ENCODE measurements at places on chromosomes 3 and 15. TPM values are rescaled to one million over a fixed set of nuclear protein-coding genes. Genes with fewer than 3 reads are reported as not detected.
A peak's percentile ranks its signal among the peaks of the same experiment; 100 is the strongest.

KIF15 gene
- 0.49 TPM for total RNA-seq

P4HTM gene
- 22.0 TPM for total RNA-seq

LRRC15 gene
- total RNA-seq: 0.06 TPM

FGD5 gene
- total RNA-seq: 36.2 TPM

DNA sequence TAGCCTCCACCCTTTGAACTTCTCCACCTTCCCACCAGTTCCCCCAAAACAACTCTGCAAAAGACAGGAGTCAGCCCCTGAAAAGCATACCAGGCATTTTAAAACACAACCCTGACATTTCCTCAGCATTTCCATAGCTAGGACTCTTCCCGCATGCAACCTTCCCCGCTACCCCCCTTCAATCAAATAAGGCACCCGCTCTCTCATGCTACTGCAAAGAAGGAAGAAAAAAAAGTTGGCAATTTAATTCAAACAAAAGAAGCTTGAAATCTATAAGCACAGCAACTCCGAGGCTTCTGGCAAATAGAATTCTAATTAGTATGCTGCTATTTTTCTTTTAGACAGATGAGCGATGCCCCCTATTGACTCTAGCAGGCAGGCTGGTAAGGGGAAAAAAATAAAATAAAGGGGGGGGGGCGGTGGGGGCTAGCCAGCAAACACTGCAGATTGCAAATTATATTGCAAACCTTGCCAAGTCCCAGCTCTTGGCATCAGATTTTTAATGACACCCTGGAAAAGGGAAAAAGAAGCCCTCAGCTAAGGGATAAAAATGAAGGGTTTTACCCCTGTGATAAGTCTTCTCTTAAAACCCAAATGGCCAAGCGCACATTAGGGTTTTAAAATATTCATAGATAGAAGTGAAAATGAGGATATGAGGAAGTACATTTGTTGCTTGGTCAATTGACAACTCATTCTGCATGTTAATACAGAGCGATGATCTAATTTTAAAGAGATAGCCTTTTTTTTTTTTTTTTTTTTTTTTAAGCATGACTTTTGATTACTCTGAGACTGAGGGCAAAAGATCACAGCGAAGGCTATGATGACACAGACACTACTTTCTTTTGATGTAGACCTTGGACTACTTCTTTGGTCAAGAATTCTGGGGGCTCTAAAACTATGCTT, 255.2 kb downstream of the NR2F2 start:
- DNase-seq: no peak

GRCh38 chr3:56904552-56905215, 102.9 kb upstream of the ARHGEF3 start:
- no peak for DNase-seq

DNA sequence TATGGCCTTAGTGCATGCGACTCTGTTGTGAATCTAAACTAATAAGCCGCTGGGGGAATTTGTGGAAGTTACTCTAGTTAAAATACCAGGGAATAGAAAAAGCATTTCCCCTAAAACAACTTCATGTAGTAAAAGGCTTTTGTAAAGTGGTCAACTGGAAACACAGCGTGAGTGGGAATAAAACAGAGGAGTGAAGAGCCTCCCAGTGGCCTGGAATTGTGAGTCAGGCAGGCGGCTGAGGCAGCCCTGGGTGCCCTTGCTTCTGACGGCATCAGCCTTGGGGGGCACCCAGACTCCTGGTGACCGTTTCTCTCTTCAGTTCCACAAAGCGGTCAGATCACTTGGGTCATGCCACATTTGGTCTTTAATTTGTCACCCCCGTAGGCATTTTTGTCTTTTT, 108.4 kb downstream of the GHSR start:
- DNase-seq: no peak

DNA sequence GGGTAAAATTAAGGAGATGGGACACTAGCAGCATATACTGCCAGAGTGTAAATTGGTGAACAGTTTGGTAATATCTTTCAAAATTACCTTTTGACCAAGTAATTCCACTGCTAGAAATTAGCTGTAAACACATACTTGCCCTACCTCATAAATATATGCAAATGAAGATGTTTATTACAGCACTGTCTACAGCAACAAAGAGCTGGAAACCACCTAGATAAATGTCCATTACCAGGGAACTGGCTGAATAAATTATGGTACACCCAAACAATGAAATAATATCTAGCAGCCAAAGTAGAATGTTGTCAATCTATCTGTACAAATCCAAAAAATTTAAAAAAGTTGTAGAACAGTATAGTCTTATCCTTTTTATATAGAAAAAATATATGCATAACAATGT, 105.9 kb upstream of the FAM3D start:
- no peak for DNase-seq

DNA sequence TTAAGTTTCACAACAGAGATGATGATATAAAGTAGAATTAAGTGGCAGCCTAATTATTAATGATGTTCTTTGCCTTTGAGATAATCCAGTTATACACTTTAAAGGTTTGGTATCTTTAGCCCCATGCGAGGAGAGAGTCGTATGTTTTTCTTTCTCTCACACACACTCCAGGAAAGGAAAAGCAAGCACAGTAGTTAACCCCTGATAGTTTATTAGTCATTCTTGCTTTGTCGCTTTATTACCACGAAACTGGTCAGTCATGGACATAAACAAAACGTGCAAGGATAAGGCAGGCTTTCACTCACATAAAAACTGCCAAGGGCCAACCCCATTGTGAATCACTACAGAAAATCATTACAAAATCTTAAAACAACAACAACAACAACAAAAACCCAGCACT, 866.9 kb downstream of the FHIT start:
- no peak for DNase-seq

DNA sequence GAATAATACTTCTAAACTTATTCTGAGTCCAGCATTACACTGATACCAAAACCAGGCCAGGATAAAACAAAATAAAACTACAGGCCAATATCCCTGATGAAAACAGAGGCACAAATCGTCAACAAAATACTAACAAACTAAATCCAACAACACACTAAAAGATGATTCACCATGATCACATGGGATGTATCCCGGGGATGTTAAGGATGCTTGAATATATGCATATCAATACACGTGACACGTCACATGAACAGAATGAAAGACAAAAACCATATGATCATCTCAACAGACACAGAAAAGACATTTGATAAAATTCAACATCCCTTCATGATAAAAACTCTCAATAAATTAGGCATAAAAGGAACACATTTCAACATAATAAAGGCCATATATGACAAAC, 91.5 kb downstream of the CSNK1G1 start:
- no peak for DNase-seq

GRCh38 chr3:168094877-168095610, 680 bp downstream of the GOLIM4 start:
- peak; percentile 90 for DNase-seq

DNA sequence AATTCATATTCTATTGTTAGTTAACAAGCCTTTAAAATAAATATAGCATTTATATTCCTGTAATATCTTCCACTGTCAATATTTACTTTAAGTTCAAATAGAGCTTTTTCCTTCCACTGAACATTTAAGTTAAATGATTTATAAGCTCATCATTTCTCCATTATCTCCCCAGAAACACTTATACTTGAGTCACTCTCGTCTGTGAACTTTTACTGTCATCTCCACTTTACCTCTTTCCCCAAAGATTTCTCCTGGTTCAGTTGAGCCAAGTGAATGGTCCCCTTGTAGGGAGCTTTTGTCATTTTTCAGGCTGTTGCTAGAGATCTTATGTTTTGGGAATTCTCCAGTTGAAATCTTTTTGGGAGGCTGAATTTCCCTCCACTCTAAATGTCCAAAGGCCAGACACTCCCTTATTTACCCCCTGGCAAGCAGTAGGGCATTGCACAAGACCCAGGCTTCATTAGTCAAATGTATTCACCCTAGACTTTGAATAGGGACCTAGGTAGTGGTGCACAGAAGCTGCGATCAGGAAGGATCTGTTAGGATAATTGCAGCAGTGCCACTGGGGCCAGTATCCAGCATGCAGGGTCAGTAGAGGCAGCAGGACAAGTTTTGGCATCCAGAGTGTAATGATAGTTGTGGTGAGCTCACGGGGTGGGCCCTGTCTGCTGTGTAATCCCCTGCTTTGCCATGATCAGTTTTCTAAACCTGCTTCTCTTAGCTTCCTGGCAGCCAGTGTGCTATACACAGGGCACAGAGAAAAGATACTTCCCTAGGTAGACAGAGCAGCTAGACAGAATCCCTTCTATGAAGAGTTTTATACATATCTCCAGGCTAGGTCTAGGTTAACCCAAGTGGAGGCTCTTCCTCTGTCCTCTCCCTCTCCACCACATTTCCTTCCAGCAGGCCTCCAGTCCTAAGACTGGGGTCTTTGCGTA, 356.5 kb upstream of the SLCO3A1 start:
- no peak for DNase-seq

DNA sequence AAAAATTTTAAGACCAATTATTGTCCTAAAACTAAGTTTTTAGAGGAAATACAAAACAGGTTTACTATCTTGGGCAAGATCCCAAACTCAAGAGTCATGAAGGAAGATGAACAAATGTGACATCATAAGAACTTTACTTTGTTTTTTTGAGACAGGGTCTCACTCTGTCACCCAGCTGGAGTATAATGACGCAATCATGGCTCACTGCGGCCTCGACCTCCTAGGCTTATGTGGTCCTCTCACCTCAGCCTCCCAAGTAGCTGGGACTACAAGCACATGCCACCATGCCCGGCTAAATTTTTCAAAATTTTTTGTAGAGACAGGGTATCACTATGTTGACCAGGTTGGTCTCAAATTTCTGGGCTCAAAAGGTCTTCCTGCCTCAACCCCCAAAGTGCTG, 69.3 kb downstream of the PCSK6 start:
- no peak for DNase-seq

DNA sequence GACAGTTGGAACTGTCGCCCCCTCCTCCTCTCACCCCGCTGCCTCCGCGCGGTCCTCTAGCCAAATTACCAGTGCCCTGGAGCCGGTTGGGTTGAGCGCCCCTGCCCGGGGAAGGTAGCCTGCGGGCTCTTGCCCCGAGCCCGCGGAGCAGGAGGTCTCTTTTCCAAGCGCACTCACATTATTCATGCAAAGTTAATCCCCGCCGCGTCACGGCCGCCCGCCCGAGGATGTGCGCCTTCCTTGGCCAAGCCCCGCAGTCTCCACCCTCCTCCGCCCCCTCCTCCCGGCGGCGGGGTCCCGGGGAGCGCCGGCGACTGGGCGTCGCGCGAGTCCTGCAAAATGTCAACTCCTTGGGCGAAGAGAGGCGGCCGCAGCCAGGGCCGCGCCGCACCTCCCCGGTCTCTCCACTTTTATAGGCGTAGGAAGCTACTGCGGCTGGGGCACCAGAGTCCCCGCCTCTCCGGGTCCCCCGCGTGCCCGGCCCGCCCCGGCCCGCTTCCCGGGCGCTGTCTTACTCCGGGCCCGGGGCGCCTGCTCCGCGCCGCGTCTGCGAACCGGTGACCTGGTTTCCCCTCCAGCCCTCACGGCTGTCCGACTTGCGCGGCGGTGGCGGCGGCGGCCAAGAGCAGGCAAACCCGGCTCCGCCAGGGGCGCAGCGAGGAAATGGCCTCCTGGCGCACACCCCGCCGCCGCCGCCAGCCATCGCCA, at the start of gene THRB:
Gene THRB, minus strand, starts transcription at position 233 of the 708 bp plus-strand sequence.
- DNase-seq: peak; percentile 89

DNA sequence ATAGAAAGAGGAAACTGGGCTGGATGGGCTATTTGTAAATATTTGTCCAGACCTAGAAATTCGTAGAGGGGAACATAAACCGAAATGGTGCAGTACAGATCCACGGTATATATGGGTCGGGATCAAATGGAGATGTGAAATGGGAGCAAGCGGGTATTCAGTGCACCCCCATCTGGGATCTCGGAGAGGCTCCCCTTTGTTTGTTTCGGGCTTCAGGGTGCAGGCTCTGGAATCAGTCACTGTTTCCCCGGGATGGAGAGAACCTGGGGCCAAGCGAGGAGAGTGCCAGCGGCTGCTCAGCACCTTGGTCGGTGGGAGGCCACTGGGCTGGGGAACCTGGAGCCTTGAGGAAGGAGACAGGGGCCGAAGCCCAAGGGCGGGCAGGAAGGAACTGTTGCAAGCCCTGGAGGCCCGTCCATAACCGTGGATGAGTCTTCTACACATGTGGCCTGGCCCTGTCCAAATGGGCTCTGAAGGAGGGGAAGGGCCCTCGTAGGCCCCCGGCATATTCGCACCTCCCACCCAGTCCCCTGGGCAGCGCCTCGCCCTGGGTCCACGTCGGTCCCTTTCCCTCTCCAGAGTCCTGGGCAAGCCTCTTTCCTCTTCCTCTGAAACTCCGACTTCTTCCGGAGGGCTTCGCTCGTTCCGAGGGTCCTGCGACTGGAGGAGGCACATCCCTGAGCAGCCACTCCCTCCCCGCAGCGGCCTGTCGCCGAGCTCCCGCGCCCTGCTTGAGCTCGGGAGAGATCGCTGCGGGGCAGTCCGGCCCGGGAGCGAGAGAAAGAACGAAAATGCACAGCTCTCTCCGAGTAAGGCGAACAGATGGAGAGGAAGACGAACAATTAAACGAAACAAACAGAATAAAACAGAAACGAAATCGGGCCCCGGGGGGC, 3.0 kb downstream of the ISL2 start:
- DNase-seq: no peak

DNA sequence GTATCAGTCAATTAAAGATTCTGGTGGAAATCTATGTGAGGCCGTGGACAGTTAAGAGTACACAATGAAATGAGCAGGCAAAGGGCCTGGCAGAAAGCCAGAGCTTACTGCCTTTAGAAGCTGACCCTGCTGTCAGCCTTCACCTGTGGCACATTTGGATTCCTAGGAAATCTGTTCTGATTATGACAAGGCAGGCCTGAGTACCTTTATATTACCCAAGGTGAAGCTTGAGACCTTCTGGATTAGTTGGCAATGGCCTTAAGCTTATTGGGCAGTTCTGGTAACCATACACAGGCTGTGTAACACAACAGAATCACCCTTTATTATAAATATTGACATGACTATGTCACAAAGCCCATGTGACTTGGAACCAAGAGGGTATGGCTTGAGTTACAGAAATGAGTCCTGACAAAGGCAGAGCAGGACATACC, 43.2 kb downstream of the NBEAL2 start:
- DNase-seq: no peak

DNA sequence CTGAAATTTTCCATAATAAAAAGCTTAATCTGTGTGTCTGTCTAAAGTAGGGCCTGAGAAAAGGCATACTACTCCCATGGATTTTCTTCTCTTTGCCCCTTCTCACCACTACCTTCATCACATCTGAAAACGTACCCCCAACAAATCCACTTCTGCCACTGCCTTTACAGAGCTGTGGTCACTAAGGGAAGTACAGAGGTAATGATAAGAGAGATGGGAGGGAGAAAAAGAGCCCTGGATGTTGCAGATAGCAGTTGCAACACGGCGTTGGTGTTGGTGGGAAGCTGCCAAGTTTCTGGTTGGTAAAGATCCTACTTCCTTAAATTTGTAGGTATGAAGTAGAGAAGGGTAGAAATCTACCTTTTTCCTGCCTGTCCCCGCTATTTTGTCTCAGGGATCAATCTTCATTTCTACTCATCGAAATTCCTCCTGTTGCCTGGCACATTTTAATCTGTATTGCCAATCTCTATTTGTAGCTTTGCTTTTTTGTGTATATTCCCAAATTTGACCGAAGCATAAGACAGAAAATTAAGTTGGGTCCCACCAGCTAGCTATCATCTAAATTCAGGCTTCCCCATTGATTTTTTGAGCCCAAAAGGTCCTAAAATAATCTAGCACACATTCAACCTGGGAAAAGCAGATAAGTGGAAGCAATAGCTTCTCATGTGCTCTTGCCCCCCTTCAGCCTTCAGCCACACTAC, 102.9 kb downstream of the TFDP2 start:
- DNase-seq: no peak

GRCh38 chr3:111509308-111509707, 32.7 kb upstream of the CD96 start:
- DNase-seq: no peak

GRCh38 chr3:157700405-157700804, 197.2 kb upstream of the VEPH1 start:
- no peak for DNase-seq

GRCh38 chr3:101888653-101889052, 39.3 kb downstream of the NFKBIZ start:
- no peak for DNase-seq

All from aorta (tissue), 5 donors.